SJCRH30 (cell line): ENCODE measurements at places on chromosomes 2 and 18.

DNA sequence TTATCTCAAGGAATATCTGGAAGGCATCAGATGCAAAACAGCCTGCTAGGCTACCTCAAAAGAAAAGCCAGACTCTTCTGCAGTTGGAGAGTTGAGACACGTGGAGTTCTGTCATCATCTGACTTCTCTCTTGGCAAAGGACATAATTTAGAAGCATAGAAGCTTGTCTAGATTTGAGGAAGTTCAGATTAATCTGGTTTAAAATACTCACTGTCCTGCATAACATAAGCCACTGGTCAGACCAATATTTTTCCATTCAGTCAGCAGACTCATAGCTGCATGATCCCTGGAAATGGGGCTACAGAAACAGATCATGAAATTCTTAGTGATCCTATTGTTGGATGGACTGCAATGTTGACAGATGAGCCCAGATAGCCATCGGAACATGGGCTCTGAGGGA lies 349.0 kb downstream of the TXNL1 start:
- no peak for DNase-seq

DNA sequence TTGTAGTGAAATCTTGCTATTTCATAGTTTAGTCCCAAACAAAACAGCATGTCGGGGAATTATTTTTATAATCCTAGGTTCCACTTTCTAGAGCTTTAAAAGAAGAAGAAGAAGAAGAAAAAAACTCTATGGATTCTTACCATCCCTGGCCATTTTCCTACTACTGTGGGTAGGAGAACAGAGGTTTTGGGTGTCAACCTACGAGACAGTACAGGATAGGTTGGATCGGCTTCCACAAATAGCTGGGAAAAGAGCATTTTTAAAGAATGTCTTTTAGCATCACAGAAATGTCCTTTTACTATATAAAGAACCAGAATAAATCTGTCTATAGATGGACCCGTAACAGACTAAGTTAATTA lies 65.2 kb downstream of the RBMS1 start:
- peak; percentile 61 for DNase-seq

DNA sequence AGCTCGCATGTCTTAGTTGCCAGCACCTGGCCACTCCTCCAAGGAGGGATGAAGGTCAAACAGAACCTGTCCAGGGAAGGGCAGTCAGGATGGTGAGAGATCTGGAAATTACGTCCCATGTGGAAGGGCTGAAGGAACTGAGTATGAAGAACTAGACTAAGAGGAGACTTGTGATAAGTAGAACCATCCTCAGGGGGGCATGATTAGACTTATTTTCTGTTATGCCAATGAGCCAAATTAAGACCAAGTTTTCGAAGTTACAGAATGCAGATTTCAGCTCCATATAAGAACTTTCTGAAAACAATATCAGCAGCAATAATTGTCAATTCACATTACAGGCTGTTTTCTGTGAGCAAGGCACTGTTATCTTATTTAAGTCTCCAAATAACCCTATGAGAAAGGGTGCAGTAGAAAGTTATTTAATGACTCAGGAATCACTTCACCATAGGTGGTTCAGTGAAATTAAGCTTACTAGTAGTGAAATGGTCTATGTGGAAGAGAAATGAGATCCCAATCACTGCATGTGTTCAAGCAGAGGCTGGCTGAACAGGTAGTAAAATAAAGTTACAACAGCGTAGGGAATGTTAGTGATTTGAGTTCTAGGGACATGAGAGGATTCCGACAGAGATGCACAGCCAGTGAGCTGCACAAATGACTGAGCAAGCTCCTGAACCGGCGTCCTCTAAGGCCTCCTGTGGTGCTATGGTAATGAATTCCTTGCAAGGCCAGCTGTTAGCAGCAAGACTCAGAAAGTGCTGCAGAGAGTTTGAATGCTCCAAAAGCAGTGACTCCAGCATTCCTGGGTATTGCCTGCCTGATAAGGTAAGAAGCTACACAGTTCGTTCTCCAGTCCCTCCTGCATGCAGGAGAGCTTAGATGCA lies 4.5 kb upstream of the DYM start:
- DNase-seq = peak; percentile 41

GRCh38 chr2:219663116-219663762 lies 35.8 kb downstream of the SLC4A3 start:
- DNase-seq = no peak

GRCh38 chr2:175626796-175627195 lies 375.3 kb downstream of the LNPK start:
- no peak for DNase-seq

- no peak for DNase-seq
These were observed 127.6 kb upstream of the SERPINE2 start for GRCh38 chr2:224166654-224167053.

- no peak for DNase-seq
These were observed 900.8 kb downstream of the SLC4A3 start for GRCh38 chr2:220528180-220528675.

- DNase-seq = no peak
These were observed 348.9 kb downstream of the HRH4 start for GRCh38 chr18:24809173-24809950.

DNA sequence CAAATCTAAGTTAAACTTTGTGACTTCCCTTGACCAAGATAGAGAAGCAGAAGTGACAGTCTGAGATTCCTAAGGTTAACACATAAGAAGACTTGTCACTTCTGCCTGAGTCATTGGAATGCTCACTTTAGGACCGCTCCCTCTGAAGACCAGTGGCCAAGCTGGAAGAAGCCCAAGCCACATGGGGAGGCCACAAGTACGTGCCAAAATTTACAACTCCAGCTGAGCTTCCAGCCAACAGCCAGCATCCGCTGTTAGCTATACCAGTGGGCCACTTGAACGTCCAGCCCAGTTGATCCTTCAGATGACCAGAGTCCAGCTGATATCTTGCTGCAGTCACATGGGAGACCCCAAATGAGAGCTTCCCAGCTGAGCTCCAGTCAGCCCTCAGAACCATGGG lies 18.1 kb upstream of the ANTXR1 start:
- no peak for DNase-seq

GRCh38 chr2:102463160-102463559 lies 9.9 kb upstream of the SLC9A4 start:
- DNase-seq = no peak

GRCh38 chr18:74514860-74515495 lies 18.8 kb downstream of the CNDP2 start:
- DNase-seq = no peak

DNA sequence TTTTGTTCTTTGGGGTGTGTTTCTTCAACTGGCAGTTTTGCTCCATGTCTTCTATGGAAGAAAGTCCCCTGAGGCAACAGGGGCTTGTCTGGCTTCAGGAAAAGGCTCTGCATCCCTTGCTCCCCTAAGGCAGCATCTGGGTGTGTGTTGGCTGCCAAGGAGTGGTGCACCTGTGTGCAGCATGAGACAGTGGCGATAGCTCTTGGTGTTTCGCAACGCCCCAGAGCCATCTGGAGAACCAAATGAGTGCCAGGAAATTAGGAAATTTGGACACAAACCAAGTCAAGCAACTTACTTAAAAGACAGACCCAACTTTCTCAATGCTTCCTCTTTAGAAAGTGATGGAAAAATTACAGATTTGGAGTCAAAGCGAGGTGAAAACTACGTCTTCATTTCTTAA lies 1044.4 kb upstream of the CNTNAP5 start:
- no peak for DNase-seq

DNA sequence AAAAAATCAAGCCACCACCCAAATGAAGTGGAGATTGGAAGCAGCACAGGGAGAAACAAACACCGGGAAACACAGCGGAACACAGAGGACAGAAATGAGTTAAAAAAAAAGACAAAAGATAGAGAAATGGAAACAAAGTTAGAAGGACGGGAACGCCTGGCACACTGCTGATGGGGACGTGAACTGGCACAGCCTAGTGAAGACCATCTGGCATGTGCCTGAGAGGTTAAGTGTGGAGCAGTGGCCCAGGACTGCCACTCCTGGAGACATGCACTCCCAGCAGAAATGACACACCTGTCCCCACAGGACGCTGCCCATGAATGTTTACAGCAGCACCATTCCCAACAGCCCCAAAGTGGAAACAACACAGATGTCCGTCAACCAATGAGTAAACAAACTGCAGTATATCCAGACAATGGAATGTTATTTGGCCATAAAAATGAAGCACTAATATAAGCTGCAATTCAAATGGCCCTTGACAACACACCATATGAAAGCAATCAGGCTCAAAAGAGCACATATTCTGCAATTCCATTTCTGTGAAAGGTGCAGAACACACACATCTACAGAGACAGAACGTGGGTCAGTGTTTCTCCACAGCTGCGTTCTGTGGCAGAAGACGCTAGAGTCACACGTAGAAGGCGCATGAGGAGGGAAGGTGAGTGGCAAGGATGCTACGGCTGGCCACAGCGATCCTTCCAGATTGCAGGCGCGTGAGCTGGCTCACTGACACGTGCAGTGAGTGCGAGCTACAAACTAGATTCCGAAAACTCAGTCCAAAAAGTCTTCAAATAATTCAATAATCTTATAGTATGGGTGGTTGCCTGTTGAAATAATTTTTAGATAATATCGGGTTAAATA lies 24.6 kb downstream of the THAP4 start:
- DNase-seq = no peak

GRCh38 chr18:56351911-56352500 lies 286.4 kb downstream of the TXNL1 start:
- DNase-seq = no peak

DNA sequence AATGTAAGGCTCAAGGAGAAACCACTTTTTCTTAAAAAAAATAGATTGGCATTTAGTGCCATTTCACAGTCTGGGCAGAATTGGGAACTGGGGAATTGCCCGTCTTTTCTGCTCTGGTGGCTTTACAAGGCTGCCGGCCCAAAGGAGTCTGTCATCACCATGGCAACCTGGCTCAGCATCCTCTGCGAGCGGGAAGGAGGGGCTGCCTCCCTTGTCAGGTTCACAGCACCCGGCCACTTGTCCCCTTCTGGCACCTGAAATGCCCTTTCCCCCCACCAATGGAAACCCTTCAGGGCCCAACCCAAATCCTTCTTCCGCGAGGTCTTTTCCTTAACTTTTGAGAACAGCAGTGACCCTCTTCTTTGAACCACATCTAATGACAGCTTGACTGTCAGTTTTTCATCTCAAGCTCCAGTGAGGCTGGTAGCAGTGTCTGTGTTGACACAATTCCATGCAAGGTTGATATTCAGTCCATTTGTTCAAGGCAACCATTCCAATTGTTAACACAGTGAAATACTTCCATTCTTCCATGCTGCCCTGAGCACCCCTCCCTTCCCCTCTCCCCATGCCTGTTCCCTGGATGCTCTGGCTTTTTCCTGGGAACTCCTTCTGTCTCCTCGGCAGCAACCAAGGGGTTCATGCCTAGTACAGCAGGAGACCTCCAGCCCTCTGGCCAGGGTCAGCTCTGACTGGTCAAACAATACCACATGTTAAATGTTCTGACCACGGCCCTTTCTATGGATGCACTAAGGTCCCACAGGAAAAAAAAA lies 79.6 kb downstream of the DNER start:
- no peak for DNase-seq

DNA sequence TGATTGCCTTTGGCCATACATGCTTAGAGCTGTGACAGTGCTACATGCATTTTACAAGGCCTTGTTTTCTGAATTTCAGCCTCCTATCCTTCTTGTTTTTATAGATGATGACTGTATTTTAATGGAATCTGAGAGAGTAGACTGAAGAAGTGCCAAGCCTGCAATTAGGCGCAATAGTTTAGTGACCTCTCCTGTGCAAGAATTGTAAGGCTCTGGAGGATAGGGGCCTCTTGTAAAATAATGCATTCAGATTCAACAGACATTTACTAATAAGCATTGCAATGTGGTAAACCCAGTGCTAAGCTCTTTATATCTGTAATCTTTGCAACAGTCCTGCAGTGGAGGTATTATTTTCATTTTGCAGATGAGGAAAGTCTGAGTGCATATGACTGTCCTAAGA lies 105.5 kb downstream of the TDRD15 start:
- no peak for DNase-seq

DNA sequence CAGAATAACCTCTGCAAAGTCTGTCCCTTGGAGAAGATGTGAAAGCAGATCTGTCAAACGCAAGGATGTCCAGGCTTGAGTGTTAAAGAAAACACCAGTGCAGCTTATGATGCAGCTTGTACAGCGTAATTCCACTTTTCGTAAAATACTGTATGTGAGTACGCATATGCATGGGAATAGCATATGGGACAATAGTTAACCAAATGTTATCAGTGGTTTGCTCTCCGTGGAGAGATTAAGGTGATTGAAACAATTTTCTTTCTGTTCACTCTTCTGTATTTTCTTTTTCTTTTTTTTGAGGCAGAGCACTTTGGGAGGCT lies 27.2 kb downstream of the ATOH8 start:
- no peak for DNase-seq

GRCh38 chr2:24856791-24857211 lies 63.2 kb downstream of the ADCY3 start:
- no peak for DNase-seq

DNA sequence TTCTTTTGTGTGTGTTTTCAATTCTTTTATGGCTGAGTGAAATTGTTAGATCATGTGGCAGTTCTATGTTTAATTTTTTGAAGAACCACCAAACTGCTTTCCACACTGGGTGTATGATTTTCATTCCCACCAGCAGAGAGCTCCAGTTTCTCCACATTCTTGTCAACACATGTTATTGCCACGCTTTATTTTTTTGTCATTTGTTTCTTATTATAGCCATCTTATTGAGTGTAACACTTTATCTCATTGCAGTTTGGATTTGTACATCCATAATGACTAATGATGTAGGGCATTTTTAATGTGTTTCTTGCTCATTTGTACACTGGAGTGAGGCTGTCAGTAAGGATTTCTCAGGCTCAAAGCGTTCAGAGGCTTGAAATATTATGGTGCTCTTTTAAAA lies 184.2 kb downstream of the PIEZO2 start:
- DNase-seq = no peak

DNA sequence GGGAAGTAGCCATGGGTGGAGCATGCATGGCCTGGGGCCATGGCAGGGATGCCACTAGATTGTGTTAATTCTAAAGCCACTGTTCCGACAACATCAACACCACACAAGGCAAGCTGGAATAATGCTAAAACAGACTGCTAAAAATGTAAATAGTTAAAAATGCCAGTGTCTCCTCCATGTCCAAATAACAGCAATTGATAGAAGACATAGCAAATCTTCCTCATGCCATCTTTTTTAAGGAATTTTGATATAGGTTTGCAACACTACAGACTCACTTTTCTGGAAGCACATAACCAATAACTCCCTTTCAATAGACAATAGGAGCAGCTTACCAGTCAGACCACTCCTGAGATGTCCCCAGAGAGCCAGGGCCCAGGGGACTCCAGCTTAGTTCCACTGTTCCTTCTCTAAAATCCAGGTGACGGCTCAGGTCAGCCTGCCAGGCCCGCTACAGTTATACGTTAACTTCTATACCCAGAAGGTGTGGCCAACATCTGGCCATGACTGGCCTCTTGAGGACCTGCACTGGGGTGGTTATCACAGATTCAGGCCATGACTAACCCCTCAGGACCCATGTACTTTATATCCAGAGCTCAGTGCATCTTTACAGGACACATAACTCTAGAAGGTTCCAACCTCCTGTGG lies 20.3 kb downstream of the TUBB6 start:
- no peak for DNase-seq

DNA sequence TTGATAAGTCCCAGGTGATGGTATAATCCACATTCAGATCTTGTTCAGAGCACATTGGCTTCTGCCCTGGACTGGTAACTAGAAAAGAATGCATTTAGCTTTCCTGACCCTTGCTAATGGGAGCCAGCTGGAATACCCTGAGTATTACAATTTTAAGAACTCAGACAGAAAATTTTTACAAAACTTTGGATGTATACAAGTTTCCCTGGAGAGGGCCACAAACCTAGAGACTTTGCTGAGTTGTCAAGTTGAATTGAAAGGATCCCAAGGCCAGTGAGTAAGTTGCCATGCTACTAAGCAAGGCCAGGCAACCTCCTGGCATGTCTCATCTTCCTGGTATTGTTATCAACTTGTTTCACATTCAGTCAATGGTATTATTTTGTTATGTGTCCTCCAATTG lies 20.0 kb upstream of the NABP1 start:
- DNase-seq = no peak
